ENCODE measurements at places on chromosomes 6 and 20.

- DNase-seq = no peak
Observed at GRCh38 chr6:47663462-47664216, 34.7 kb upstream of the ADGRF4 start.

DNA sequence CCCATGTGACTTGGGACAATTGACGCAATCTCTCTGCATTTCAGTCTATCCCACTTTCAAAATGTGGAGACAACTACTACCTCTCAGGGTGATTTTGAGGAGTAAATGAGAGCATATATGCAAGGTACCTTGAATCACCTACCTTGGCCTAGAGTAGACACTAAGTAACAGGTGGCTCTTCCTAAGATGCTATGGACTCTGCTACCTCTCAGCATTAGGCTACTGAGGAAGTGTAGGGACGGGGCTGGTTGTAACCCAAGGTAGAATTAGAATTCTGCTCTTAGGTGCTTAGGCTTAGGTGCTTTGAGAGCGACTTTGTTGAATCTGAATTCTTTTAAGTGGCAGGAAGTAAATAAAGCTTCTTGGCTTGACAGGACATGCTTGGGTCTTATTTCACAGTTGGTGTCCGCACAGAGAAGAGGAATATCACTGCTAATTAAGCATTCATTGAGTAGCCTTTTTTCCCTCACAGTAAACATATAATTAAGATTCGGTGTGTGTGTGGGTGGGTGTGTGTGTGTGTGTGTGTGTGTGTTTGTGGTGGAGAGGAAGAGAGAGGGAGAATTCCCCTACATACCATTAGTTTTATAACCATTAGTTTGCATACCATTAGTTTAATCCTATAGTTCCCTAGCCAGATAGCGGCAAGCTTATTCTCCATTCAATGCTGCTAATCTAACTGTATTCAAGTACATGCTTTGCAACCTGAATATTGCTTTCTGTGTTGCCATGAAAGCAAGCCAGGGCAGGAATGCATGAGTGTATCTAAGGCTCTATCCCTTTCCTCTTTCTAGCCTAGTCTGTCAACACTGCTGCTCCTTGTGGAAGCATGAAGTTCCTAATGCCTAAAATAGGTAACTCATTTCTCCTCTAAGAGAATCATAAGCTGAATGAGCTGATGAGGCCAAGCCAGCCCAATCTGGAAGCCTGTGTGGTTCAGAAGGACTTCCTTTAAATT is 112.5 kb downstream of the IPCEF1 start:
- no peak for DNase-seq

GRCh38 chr6:122717350-122717749 is 62.2 kb upstream of the FABP7 start:
- DNase-seq = no peak

DNA sequence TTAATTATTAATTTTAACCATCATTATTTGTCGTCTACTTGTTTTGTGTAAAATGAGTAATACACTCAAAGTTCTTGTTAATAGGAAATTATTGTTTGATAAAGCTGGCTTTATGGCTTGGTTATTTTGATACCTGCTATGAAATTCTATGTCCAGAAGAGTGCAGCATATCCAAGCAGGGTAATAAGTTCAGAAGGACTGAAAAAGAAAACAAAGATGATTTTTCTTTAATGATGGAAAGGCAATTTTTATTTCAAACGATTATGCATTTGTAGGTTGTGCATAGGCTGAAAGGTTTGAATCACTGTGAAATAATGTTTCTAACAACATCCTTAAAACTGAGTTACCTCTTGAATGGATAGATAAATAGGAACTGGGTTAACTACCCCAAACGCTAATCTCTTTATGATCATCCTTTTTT is 1.4 kb upstream of the MAN1A1 start:
- peak; percentile 19 for DNase-seq

- no peak for DNase-seq
Observed at GRCh38 chr6:146787876-146788508, 189.2 kb downstream of the ADGB start.

GRCh38 chr6:90729057-90729456 is 142.2 kb upstream of the MAP3K7 start:
- no peak for DNase-seq
